ENCODE measurements at places on chromosomes 7 and 10. TPM values are rescaled to one million over a fixed set of nuclear protein-coding genes. Genes with fewer than 3 reads are reported as not detected.

The NPSR1 gene
- not detected for total RNA-seq

The POU6F2 gene
- total RNA-seq: not detected

The DNAH11 gene
- total RNA-seq: 0.21 TPM

The FGFBP3 gene
- 2.4 TPM for total RNA-seq

The SLC26A5 gene
- not detected for total RNA-seq

The ZNF25 gene
- 1.1 TPM for total RNA-seq

The SLC26A3 gene
- total RNA-seq: not detected

The KIF20B gene
- total RNA-seq: 14.2 TPM

The CPEB3 gene
- total RNA-seq: 0.52 TPM

The HOXA6 gene
- total RNA-seq: 1.9 TPM

The LRIT1 gene
- total RNA-seq: not detected

The NME8 gene
- not detected for total RNA-seq

The ZNF800 gene
- total RNA-seq: 8.3 TPM

The CPVL gene
- 0.86 TPM for total RNA-seq

The PODXL gene
- 44.6 TPM for total RNA-seq

The NFE2L3 gene
- total RNA-seq: 6.6 TPM

The TMEM229A gene
- not detected for total RNA-seq

The AVPI1 gene
- total RNA-seq: 96.2 TPM

The AVL9 gene
- total RNA-seq: 34.3 TPM

The EPHA1 gene
- not detected for total RNA-seq

All from A549 treated with ZK216348 at 1 μM for 4 hours (cell line).